ENCODE measurements at places on chromosomes 5 and 9.
A peak's percentile ranks its signal among the peaks of the same experiment; 100 is the strongest.

DNA sequence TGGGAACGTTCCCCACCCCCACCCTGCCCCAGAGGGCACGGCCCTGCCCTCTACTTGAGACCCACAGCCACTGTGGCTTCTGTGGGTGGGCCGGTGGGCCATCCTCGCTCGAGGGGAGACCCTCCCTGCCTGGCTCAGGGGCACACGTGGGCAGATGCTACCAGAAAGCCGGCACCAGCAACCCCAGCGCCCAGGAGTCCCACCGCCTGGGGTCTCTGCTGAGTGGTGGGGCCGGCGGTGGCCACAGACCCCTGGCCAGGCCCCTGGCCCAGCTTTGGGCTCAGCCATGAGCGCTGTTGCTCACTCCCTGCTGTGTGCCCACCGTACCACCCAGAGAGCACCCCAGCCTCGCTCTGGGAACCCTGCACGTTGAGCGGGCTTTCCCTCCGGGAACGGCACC, 16.5 kb upstream of the NRARP start:
- no peak for DNase-seq

GRCh38 chr5:139619861-139620260, 28.3 kb upstream of the CXXC5 start:
- DNase-seq, result no peak

- DNase-seq, result no peak
These were observed 183.5 kb downstream of the TRIM32 start for GRCh38 chr9:116870566-116870965.

DNA sequence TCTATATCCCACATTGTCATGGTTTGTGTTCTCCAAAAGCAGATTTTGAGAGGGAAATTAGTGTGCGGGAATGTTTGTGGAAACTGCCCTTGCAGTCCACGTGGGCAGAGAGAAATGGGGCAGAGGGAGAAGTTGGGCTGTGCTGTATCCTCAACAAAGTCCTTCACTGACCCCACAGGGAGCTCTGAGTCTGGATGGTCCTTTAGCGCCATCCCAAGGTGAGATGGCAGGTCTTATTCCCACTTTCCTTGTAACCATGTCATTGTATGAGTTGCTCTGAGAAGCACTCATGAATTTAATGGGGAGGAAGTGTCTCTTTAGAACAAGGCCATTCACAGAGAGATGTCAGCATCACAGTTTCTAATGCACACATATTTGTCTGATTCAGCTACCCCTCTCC, 127.1 kb downstream of the ANKRD18B start:
- no peak for DNase-seq

DNA sequence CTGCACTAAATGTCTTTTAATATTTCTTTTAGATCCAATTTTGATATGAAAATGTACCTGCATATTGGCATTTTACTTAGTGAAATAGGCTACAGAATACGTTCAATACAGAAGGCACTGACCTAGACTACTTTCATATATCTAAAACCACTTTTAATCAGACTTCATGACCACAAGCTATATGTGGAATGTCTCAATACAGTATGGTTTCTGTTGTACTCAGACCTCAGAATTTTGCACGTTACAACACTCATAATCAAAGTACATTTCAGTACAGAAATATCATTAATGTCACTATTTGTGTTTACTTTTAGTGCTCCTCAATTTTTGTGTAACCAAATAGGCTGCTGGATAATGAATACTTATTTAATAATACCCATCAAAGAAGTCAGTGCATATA, 74.8 kb downstream of the MEF2C start:
- no peak for DNase-seq

GRCh38 chr9:78865737-78866136, 568.8 kb downstream of the PSAT1 start:
- DNase-seq, result no peak

GRCh38 chr5:32312197-32312594, 543 bp downstream of the MTMR12 start:
- DNase-seq, result no peak

DNA sequence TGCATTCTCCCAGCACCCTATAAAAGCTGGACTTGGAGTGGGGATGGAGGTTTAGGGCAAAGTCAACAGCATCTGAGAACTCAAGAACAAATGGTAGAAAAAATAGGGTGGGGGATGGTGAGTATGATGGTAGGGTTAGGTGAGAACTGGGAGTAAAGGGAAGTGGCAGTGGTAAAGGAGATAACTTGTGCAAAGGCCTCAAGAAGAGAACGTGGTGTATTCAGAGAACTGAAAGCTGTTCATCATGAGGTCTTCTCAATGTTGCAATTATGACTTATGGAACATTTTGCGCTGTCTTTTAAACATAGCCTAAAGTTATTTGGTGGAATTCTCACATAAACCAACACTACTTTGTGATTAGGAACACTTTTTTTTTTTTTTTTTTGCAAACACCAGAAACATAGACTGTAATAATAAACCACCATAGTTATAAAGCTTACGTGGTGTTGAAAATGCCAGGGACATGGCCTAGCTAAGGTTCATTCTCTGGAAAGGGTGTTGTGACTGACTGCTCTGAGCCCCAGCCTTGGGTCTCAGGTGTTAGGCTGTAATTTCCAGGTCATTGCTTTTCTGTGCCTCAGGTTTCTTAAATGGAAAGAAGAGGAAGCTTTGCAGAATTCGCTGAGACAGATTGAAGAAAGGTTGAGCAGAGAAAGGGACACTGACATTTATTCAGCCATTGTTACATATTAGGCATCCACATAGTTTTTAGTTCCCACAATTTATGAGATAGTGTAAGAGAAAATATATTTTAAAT, 19.2 kb upstream of the TXNDC8 start:
- DNase-seq, result no peak

DNA sequence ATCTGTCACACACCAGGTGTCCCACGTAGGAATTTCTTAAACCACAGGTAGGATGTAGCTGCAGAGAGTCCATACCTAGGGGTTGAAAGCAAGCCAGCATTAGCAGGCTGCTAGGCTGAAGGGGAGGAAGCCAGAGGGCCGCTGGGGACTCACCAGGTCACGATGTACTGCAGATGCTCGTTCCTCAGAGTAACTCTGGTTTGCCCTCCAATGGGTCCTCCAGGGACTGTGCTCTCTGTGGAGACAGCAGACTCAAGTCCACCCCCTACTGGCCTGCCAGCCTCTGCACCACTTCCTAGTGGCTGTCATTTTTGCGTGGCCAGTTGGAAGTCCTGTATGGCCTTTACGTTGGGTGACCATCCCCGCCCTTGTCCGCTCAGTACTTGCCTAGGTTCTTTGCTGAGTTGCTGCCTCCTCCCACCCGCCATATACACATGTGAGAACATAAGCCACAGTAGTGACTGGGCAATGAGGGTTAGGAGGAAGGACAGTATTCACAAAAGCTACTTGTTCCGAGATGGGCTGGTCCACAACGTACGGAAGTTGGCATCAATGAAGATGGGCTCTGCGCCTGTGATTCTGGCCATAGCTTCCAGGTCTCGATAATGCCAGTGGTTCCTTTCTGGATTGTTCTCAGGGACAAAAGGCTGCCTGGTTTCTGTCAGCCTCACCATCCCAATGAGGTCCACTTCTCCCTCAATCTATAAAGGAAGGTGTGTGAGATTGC, 4.1 kb downstream of the RPL7A start:
- no peak for DNase-seq

DNA sequence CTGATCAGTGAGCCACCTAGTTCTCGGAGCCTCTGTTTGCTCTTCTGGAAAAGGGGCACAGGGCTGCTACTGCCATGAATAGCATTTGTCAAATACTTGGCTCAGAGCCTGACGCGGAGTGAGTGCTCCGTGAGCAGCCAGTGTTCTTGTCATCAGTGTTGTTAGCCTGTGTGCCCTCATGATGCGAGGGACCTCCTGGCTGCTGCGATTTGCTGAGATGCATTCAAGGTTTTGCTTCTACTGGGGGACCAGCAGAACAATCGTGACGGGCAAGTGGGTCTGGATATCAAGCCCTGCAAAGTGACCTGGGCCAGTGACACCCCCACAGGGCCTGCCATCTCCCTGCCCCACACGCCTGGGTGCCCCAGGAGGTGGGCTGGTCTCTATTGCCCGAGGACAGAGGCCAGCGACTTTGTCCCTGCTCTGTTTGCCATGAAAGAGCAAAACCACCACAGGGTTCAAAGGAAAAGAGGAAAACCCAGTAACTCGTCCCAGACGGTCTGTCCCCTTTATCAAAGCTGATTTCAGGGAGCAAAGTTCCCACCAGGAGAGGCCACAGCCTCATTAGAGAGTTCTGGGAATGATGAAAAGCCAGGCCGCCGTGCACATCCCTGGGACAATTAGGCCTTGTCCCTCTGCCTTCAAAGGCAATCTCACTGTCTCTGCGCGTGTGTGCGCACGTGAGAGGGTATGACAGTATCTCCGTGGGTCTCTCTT, 86.5 kb upstream of the LMX1B start:
- no peak for DNase-seq

- DNase-seq, result no peak
These were observed 186.6 kb downstream of the DOCK8 start for GRCh38 chr9:401223-401622.

DNA sequence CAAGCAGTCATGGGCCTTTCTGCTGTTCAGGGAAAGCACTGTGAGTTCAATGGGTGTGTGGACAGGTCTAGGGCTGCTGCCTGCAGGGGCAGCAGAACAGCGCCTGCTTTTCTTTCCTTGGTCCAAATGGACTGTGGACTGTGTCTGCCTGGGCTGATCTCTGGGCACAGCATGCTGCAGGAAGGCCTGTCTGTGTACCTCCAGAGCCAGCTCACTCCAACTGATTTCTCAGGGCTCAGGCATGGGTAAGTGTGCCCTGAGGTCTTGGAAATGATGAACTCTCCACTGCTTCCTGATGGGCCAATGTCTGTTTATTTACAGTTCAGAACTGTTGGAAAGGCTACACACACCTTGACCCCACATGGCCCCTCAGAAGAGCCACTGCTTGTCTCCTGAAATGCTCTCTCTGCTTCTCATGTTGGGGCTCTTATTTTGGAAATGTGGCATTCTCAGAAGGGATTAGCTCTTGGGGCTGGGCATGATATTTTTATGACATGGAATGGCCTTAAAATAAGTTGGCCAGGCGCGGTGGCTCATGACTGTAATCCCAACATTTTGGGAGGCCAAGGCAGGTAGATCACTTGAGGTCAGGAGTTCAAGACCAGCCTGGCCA, 27.0 kb downstream of the SLC22A4 start:
- no peak for DNase-seq

DNA sequence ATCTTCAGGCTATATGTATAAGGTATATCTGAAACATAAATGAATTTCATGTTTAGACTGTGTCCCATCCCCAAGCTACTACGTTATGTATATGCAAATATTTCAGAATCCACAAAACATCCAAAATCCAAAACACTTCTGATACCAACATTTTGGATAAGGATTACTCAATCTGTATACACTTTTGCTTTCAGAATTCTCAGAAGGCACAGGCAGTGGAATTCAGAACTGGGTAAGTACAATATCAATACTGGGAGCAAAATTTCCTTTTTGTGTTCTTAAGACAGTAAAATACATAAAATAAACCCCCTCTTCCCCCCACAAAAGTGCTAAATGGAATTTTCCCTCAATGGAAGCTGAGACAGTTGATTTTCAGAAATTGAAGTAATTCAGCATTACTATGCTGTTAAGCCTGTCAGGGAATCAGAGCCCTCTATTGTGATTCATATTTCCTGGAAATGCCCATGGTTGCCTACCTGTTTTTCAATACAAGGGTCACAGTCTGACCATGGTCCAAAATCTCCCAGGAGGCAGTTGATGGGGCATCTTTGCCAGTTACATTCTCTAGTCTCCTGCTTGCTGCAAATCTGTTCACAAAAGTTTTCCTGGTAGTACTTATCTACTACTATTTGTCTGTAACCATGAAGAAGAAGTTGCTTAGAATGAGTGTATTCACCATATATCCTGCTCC, 12.1 kb downstream of the C6 start:
- no peak for DNase-seq

- DNase-seq, result peak; percentile 78
These were observed 830 bp downstream of the TRAF1 start for GRCh38 chr9:120925535-120926396.

DNA sequence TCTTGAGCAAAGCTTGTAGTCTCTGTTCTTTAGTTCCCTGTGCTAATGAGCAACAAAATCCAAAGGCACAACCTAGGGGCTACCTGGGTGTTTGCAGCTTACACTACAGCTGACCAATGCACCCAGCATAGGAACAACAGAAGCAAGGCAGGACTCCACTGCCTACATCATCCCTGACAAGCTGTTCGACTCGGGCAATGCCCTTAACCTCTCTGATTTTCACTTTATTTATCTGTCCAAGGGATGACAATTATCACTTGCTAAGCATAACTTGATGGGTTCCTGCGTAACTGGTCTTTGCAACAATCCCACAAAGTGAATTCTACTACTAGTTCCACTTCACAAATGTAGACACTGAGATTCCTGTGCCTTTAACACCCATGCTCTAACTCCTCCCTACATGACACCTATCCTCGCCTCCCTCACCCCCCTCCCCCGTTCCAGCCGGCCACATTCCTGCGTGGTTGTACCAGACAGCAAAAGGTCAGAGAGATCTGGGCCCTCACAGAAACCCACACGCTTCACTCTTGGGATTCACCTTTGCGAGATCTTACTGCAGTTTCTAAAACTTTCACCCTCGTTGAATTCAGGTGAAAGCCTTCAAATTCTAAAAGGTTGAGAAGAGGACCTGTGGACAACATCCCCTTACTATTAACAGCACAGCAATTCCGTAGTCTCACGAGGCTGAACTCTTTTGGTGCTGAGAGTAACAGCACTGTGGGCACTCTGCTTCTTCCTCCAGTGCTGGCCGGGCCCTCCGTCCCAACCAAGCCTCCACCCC, 995 bp downstream of the IPPK start:
- DNase-seq, result no peak

DNA sequence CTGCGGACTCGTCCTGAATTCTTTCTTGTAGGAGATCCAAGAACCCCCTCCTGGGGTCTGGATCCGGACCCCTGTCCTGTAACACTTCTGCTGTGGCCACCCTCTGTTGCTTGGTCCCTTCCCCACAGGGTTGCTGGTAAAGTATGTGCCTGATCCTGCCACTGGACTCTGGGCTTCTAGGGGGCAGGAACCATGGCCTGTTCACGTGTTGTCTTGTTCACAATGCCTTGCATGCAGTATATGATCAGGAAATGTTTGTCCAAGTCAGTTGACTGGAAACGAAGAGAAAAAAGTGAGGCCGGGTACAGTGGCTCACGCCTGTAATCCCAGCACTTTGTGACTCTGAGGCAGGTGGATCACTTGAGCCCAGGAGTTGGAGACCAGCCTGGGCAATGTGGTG, 139.3 kb upstream of the ALDH1B1 start:
- DNase-seq, result no peak

- DNase-seq, result no peak
These were observed 567.4 kb downstream of the PRR16 start for GRCh38 chr5:121031491-121031890.
